ENCODE measurements at places on chromosomes 16 and 17.

DNA sequence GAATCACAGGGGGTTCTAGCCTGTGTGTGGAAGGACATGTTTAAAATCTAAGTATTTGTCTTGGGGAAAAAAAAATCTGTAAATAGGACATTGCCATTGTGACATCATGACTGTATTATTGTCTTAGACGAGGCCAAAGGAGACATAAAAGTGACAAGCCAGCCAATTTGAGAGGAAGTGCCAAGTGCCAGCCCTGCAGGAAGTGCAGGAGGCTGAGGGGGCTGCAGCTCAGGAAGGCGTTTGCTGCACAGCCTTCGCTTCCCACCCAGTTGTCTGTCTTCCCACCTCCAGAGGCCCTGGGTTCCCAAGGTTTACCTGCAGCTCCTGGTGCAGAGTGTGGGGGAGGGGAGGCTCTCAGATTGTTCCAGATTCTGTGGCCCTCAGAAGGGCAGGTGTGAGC lies 1.3 kb downstream of the ADCY7 start:
- DNase-seq: no peak

DNA sequence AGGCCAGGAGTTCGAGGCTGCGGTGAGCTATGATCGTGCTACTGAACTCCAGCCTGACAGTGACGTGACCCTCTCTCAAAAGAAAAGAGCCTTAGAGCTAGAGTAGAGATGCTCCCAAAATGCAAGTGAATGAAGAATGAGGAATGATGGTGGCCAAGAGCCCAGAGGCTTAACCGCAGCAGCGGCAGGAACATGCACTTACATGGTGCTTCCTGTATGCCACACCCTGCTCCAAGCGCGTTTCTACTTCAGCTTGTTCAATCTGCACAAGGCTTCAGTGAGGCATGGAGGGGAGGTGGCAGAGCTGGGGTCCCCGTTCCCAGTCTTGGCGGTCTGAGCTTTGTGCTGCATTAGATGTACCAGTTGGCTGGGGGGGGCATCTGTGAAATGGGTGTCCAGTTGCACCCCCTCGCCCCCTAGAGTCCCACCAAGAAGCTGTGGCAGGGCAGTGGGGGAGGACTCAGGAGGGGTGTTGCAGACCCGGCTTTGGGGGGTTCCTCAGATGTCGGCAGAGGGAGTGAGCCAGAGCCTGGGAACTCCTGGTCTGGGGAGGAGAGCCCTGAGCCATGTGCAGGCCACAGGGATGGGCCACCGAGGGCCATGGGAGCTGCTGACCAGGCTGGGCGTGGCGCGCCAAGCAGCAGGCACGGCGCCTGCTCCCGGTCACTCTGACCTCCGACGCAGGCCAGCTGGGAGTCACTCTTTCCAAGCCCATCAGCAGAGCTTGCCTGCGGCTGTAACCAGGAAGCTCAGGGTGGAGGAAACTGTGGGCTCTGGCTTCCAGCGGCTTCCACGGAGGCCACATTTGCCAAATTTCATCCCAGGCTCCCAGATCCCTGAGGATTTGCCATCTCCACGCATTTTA lies 260.1 kb downstream of the PARN start:
- no peak for DNase-seq

DNA sequence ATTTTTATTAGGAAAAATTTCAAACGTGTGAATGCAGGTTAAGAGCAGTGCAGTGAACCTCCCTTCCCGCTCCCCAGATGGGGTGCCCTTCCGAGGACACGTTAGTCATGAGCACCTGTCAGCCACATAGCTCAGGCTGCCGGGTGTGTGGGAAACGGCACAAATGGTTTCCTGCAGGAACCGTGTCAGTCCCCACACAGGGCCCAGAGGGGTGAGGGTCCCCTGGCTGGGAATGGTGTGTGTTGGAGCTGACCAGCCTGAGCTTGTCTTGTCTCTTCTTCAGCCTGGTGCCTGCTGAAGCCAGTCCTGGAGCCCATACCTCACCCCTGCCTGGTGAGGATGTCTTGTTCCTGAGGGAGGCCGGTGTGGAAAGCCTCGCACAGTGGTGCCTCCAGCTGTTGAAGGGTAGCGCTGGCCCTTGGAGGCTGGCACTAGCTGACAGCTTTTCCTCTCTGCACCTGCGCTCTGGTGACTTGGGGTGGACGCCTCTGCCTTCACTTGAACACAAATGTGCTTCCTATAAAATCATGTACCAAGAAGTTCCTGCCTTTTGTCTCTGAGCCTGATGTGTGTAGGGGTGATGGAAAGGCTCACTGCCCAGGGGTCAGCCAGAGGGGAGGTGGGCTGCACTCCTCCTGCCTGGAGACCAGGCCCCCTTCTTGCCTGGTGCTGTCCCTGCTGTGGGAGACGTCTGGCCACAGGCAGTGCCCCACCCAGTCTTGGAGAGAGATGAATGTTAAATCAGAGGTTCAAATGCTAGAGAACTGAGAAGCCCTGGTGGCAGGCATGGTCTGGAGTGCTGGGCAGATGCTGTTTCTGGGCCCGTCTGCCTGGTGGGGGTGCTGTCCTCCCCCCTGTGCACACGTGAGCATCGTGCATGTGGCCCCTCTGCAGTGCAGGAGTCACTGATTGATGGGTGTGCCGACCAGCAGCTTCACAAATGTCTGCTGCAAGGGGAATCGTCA lies 102.6 kb upstream of the ZNF750 start:
- DNase-seq: no peak

DNA sequence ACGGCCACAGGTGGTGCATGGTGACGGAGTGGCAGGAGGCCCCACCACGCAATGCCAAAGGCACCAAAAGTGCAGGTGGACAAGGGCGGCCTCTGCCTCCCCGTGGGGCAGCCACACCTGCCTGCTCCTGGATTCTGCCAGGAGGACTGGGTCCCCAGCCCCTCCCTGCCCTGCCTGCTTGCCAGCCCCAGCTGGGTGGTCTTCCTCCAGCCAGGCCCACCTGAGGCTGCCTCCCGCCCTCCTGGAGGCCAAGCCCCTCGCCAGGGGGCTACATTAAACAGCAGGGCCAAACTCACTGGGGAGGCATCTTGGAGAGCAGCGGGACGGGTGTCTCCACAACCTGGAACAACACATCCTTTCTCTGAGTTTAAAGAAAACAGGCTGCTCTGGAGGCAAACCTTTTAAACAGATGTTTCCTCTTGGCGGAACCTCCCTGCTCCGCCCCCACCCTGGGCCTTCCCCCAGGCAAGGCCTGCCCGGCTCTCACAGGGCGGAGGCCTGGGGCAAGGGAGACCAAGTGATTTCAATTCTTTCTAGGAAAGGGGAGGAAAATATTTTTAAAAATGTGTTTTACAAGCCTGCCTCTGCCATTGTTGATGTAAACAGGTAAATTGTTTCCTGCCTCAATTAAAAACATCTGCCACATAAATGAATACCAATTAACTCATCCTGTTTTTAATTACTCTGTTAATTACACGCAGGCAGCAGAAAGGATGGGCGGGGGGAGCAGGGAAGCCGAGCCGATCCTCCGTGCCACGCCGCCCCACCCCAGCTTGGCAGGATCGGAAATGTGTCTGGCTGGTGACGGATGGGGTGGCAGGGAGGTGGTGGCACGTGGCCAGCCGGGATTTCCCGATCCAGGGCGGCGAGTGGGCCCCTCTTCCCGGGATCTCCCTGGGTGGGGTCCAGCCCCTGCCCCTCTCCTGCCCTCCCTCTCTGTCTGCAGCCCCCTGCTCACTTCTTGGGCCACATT lies 54.4 kb upstream of the PABPN1L start:
- peak; percentile 12 for DNase-seq

- no peak for DNase-seq
Observed at GRCh38 chr16:74291577-74292208, 4.9 kb upstream of the PSMD7 start.

GRCh38 chr16:16938009-16938408 lies 532.8 kb downstream of the XYLT1 start:
- no peak for DNase-seq

GRCh38 chr16:82700541-82701235 lies 73.9 kb downstream of the CDH13 start:
- no peak for DNase-seq

DNA sequence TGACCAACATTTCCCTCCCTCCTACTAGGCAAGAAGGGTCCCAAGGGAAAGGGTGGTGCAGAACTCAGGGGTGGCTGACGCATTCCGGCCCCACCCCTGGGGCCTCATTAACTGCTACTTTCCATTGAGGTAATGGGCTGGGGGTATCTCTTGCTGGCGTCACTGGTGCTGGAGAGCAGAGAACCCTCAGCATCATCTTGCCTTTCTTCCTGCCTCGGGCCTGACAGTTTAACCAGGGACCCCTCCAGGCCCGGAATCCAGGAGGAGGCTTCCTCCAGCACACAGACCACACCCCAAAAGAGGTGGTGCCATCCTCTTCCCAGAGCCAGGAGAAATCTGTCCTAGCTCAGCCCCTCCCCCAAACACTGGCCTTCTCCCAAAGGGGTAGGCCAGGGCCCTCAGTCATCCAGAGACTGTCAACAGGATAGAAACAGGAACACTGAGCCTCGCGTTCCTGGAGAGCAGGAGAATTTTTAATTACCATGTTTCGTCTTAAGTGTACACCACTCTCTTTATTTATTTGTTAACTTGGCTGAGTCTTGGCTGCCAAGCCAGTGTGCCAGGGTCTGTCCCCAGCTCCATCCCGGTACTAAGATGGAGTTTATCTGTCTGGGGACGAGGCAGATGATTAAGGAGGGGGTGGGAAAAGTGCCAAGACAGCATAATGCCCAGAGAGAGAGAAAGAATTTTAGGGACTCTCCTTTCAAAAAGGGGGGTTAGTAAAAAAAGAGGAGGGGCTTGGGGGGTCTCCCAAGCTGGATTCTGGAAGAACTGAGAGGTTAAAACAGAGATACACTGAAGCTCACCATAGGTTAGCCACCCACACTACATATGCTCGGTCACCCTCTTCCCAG lies 5.1 kb downstream of the ETV4 start:
- DNase-seq: no peak

DNA sequence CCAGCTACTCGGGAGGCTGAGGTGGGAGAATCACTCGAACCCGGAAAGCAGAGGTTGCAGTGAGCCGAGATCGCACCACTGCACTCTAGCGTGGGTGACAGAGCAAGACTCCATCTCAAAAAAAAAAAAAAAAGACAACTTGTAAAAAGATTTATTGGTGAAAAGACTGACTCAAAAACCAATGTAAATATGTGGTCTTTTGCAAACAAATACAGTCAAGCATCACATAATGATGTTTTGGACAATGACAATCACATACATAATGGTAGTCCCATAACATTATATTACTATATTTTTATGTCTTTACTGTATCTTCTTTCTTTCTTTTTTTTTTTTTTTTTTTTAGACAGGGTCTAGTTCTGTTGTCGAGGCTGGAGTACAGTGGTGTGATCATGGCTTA lies 8.3 kb downstream of the CRLF3 start:
- no peak for DNase-seq

DNA sequence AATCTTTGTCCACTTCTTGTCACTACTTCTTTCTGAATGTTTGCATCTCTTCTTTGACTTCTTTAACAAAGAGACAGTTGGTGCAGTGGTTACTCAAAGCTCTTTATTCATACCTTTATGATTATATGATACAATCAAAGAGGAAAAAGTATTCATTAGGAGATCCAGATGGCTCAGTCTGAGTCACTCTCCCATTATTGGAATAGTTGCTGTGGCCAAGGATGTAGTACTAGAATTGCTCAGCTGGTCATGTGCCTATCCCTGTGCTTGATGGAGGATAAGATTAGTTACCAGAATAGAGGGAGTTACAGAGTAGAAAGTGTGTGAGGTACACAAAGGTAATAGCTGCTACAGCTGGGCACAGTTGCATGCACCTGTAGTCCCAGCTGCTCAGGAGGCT lies 18.3 kb downstream of the BCAS3 start:
- DNase-seq: no peak

DNA sequence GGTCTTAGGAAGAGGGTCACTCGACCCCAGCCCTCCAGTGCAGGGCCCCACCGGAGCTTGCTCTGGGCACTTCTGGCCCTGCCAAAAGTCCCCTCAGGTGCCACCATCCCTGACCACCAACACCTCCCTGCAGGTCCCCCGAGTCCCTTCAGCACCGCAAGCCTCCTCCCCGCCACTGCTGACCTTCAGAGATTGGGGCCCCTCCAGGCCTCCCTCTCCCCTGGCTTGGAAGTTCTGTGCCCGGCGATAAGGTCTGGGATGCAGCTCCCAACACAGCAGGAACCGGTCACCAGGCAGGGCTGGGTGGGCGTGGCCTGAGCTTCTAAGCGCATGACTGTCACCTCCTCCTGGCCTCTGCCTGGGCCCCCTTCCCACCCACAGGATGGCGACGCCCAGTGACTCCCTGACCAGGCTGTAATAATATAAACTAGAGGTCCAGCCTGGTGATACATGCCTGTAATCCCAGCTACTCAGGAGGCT lies 11.2 kb downstream of the PIEZO1 start:
- DNase-seq: no peak

DNA sequence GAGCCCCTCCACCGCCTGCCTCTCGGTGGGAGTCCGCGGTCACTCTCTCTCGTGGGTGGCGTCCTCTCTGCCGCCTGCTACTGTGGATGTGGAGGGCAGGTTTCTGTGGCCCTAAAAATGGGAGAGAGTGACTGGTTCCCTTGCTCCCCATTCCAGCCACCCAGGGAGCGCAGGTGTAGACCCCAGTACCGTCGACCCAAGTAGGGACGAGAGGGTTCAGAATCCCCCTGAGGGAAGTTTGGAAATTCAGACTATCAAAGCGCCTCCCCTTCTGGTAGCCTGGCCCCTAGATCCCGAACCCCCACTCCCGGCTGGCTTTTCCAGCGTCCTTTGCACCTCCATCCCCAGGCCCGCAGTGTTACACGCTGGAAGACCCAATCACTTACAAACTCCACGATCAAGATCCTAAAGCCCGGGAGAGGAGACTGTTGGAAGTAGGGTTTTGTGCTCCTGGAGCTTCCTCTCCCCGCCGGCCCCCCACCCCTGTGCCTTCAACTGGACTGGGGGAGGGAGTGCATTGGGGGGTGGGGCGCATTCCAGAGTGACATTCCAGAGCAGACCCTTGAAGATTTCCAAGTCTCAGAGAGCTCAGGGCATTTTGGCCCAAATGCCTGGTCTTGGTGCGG lies 991 bp downstream of the GPRC5C start:
- DNase-seq: no peak

- DNase-seq: no peak
Observed at GRCh38 chr17:83133302-83134121, 54.1 kb downstream of the METRNL start.

GRCh38 chr16:88921591-88921990 lies 55.1 kb upstream of the PABPN1L start:
- no peak for DNase-seq

GRCh38 chr16:23385441-23385840 lies 67.5 kb downstream of the COG7 start:
- DNase-seq: no peak

DNA sequence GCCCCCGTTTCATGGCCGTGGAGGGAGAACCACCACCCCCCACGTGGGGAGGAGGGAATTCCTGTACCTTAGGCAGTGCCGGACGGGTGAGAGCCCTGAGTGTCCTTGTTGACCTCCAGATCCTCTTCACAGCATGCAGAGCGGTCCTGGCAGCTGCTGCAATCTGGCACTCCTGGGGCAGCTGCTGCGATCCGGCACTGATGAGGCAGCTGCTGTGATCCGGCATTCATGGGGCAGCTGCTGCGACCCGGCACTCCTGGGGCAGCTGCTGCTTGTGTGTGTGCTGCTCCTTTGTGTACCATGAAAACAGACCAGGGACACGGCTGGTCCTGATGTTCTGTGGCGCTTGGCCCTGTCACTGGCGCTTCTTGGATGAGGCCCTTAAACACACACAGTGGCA lies 12.8 kb downstream of the ZNF778 start:
- DNase-seq: no peak
